ENCODE measurements at places on chromosomes 2 and 18. TPM values are rescaled to one million over a fixed set of nuclear protein-coding genes. Genes with fewer than 3 reads are reported as not detected.
A peak's percentile ranks its signal among the peaks of the same experiment; 100 is the strongest.

GRCh38 chr2:192150166-192150565 lies 44.6 kb downstream of the TMEFF2 start:
- H3K27ac ChIP-seq = peak overlapping the region; percentile 2
- H3K36me3 ChIP-seq = no peaks in the 10 kb centered on the region
- H3K4me1 ChIP-seq = peaks cover 31% of the 10 kb centered on the region
- no peaks in the 10 kb centered on the region for H3K27me3 ChIP-seq
- no peak for DNase-seq
- H3K4me3 ChIP-seq = no peak overlapping the region

GRCh38 chr2:212076456-212076855 lies 462.1 kb downstream of the ERBB4 start:
- H3K27ac ChIP-seq = no peak overlapping the region
- H3K4me3 ChIP-seq = no peak overlapping the region
- H3K4me1 ChIP-seq = no peaks in the 10 kb centered on the region
- DNase-seq = no peak
- H3K36me3 ChIP-seq = no peaks in the 10 kb centered on the region

The NOSTRIN gene
- total RNA-seq = 70.0 TPM

- H3K36me3 ChIP-seq = no peaks in the 10 kb centered on the region
- no peak overlapping the region for H3K27ac ChIP-seq
- DNase-seq = no peak
- H3K27me3 ChIP-seq = no peaks in the 10 kb centered on the region
- no peaks in the 10 kb centered on the region for H3K4me1 ChIP-seq
Observed at GRCh38 chr18:70335892-70336726, 47.3 kb downstream of the SOCS6 start.

GRCh38 chr18:34933909-34934661 lies 107.1 kb upstream of the MAPRE2 start:
- no peak overlapping the region for H3K4me3 ChIP-seq
- H3K27ac ChIP-seq = no peak overlapping the region
- no peaks in the 10 kb centered on the region for H3K27me3 ChIP-seq

DNA sequence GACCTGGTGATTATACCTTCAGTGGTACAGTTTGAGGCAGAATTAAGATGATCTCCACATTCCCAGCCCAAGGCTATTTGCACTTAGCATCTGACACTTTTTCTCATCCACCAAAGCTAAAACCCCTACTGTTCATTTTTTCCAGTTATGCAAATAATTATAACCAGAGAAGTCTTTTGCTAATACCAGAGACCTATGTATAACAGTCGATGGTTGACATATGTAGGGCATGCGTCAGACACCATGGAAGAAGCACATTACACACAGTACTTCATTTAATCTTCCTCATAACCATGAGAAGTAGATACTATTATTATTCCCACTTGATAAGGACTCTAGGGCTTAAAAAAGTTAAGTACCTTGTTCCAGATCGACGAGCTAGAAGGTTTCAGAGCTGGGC lies 36.5 kb downstream of the AP1S3 start:
- no peak overlapping the region for H3K27ac ChIP-seq
- H3K27me3 ChIP-seq = no peaks in the 10 kb centered on the region
- H3K36me3 ChIP-seq = no peaks in the 10 kb centered on the region
- no peak for DNase-seq
- H3K4me3 ChIP-seq = no peak overlapping the region

- no peaks in the 10 kb centered on the region for H3K4me1 ChIP-seq
- no peak overlapping the region for H3K27ac ChIP-seq
- DNase-seq = peak; percentile 13
- H3K27me3 ChIP-seq = no peaks in the 10 kb centered on the region
Observed at GRCh38 chr2:100616841-100617390, 54.1 kb downstream of the PDCL3 start.

DNA sequence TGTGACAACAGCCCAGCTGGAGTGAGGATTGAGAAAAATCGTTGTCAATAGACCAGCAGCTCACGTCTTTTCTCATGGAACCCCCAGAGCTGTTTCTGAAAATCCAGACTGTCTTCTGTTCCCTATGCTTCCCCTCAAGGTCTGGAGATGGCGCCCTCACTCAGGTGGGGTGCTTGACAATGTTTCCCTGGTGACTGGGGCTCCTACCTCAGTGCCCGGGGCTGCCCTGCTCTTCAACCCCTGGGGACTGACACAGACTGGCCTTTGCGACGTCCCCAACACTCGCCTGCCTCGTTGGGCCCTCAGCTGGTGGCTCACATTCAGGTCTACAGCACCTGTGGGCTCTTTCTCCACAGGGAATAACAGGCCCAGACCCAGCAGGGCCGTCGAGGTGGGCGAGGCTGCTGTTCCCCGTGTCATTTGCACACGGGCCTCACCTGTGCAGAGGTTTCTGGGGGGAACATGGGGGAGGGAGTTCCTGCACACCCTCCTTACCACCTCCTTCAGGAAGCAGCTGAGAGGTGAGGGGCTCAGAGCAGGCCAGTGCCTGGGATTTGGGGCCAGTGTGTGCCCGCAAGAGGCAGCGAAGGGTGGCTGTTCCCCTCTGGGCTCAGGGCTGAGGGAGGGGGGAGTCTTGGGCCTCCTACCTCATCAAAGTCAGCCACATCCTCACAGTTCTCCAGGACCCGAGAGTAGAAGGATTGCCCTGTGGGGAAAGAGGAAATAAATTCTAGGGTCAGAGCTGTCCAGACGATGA lies 59.3 kb upstream of the OTOF start:
- no peak overlapping the region for H3K4me3 ChIP-seq
- H3K27me3 ChIP-seq = peaks cover 4% of the 10 kb centered on the region
- DNase-seq = peak; percentile 48
- H3K27ac ChIP-seq = no peak overlapping the region
- H3K4me1 ChIP-seq = no peaks in the 10 kb centered on the region

The KIAA2012 gene
- not detected for total RNA-seq

DNA sequence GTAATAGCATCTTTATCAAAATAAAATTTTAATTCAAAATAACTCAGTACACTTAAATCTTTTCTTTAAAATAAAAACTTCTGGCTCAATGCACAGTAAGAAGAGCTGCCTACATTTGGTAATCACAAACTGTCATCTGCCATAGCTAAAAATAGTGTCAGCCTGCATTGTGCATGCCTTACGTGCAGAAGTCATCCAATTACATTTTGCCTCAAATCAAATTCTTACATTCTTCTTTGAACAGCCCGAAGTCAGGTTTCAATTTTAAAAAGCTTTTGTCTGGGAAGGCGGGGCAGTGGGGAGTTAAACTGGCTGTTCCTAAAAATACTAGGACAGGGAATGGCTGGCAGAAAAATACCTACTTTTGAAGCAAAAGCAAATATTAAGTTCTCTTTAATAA lies 51.1 kb downstream of the RTN4 start:
- no peaks in the 10 kb centered on the region for H3K27me3 ChIP-seq
- no peaks in the 10 kb centered on the region for H3K36me3 ChIP-seq

The SERPINB5 gene
- 0.55 TPM for total RNA-seq

GRCh38 chr2:236714080-236714479 lies 144.5 kb downstream of the ACKR3 start:
- H3K4me1 ChIP-seq = no peaks in the 10 kb centered on the region
- no peak overlapping the region for H3K27ac ChIP-seq
- H3K4me3 ChIP-seq = no peak overlapping the region
- H3K27me3 ChIP-seq = no peaks in the 10 kb centered on the region

- H3K27me3 ChIP-seq = no peaks in the 10 kb centered on the region
- H3K36me3 ChIP-seq = peaks cover 4% of the 10 kb centered on the region
- H3K27ac ChIP-seq = no peak overlapping the region
- H3K4me1 ChIP-seq = no peaks in the 10 kb centered on the region
Observed at GRCh38 chr2:24832931-24833701, 39.9 kb downstream of the CENPO start.

GRCh38 chr2:128076461-128077106 lies 14.4 kb upstream of the UGGT1 start:
- H3K4me1 ChIP-seq = no peaks in the 10 kb centered on the region
- no peak overlapping the region for H3K4me3 ChIP-seq
- DNase-seq = no peak
- no peaks in the 10 kb centered on the region for H3K27me3 ChIP-seq

DNA sequence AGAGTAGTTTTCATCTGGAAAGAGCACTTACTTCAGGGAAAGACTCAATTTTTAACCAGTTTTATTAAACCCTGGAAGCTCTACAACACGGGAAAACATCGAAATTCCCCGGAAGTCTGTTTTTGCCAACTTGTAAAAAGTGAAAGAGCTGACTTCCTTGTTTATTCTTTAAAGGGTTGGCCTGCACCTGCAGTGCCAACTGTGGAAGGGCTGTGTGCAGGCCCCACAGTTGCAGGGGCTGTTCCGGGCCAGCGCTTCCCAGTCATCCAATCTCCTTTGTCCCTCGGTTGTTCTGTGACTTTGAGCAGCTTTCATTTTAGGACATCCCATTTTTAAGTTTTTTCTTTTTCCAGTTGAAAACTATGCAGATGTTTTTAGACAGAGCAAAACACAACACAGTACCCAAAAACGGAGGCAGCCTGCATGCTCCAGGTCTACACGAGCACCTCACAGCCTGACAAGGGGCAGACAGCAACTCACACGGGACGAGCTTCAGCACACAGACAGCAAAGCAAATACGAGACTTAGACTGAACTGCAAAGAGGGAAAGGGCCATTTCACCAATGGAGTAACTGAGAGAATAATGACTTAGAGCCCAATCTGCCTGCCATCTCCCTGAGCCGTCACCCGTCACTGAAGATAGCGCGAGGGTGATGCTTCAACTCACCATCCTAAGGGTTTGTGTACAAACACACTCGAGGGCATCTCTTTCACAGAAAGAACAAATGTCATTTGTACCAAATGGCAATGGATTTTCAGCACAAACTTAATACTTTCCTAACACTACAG lies 70.6 kb downstream of the EMILIN2 start:
- DNase-seq = no peak
- H3K4me3 ChIP-seq = no peak overlapping the region
- no peaks in the 10 kb centered on the region for H3K27me3 ChIP-seq
- H3K27ac ChIP-seq = peak overlapping the region; percentile 30
- peaks cover 89% of the 10 kb centered on the region for H3K36me3 ChIP-seq

DNA sequence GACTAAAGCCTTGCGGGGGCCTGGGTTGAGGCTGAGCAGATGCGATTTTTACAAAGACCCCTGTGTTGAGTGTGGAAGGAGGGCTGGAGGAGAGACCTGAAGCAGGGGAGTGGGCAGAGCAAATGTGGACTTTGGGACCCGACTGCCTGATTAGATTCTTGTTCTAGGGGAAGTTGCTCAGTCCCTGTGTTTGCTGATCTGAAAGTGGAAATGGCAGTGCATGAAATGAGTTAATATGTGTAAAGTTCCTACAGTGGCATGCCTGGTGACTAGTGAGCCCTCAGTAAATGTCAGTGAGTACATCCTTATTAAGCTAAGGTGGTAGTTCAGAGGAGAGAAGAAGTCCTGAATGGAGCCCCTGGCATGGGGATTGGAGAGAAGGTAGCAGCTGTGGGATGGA lies 52.3 kb downstream of the ARMC9 start:
- H3K36me3 ChIP-seq = no peaks in the 10 kb centered on the region
- peaks cover 9% of the 10 kb centered on the region for H3K4me1 ChIP-seq
- no peak overlapping the region for H3K27ac ChIP-seq
- no peak for DNase-seq

- H3K4me3 ChIP-seq = no peak overlapping the region
- DNase-seq = no peak
- H3K27me3 ChIP-seq = no peaks in the 10 kb centered on the region
- no peak overlapping the region for H3K27ac ChIP-seq
- H3K36me3 ChIP-seq = peaks cover 43% of the 10 kb centered on the region
Observed at GRCh38 chr2:11824901-11825828, 78.7 kb downstream of the LPIN1 start.

DNA sequence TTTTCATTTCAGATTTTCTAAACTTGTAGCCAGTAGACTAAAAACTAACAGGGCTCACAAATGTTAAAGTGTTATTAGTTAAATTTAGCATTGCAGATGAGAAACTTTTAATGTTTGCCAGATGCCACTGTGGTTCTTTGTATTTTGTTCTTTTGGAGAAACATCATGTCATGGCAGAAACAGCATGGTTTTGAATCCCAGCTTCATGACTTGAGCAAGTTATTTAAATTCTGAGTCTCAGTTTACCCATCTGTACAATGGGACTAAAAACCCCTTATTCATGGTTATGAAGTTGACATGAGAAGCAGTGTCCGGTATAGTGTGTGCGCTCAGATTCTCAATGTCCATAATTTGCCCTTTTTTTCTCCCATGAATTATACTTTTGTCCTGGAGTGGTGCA lies 56.5 kb downstream of the MAPRE2 start:
- H3K4me3 ChIP-seq = no peak overlapping the region
- peaks cover 10% of the 10 kb centered on the region for H3K36me3 ChIP-seq
- no peak for DNase-seq
- H3K4me1 ChIP-seq = no peaks in the 10 kb centered on the region
- H3K27me3 ChIP-seq = no peaks in the 10 kb centered on the region

GRCh38 chr2:161754379-161754778 lies 130.2 kb downstream of the SLC4A10 start:
- no peaks in the 10 kb centered on the region for H3K36me3 ChIP-seq
- DNase-seq = no peak
- H3K27ac ChIP-seq = no peak overlapping the region
- no peak overlapping the region for H3K4me3 ChIP-seq
- no peaks in the 10 kb centered on the region for H3K4me1 ChIP-seq
- no peaks in the 10 kb centered on the region for H3K27me3 ChIP-seq

DNA sequence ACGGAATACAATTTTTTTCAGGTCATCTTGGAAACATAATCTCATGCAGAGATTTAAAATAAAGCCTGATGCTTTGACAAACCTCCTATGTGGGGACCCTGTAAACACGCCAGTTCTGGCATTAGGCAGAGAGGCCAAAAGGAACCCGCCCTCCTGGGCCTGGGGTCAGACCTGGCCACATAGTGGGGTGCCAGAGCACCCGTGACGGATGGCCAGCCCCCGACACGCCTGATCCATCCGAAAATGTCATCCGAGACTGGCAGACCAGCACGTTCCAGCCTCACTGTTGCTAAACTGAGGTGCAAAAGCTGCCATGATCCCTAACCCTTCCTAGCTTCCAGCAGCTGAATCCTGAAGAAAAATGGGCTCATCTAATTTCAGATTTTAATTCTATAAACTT lies 222.6 kb upstream of the SALL3 start:
- H3K27ac ChIP-seq = no peak overlapping the region
- H3K27me3 ChIP-seq = no peaks in the 10 kb centered on the region
- H3K4me3 ChIP-seq = no peak overlapping the region
- DNase-seq = no peak
- no peaks in the 10 kb centered on the region for H3K4me1 ChIP-seq
- H3K36me3 ChIP-seq = no peaks in the 10 kb centered on the region

DNA sequence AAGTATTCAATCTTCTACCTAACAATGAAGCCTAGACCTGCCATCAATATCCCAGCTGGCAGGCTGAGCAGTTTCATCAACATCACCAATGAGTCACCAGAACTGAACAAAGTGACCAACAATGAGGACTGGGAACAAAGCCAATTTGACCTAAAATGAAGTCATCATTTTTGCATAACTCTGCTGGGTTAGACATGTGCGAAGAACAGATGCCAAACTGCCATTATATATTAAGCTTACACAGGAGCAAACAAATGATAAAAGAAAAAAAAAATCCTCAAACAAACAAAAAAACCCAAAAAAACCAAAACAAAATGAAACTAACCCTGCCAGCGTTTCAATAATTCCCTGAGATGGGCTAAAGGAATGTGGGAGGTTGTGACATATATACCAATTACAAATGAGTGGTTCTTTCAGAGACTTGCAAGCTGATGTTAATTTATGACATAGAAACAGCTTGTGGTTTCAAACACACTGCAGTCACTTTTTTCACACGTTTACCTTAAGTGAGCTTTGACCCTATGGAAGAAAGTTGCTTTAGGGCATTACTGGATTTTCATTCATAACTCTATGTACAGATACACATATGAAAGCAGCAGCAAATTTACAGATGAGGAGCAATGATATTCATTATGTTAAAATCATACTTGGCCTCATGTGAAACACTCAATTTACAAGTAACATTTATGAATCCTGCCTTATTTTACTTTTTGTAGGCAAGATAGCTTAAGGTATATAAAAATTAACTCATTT lies 56.9 kb upstream of the CCDC141 start:
- H3K27ac ChIP-seq = no peak overlapping the region
- peaks cover 8% of the 10 kb centered on the region for H3K4me1 ChIP-seq
- H3K27me3 ChIP-seq = no peaks in the 10 kb centered on the region
- no peak for DNase-seq

The MC2R gene
- total RNA-seq = not detected
